NCI-H345 (cell line): ENCODE measurements at places on chromosomes 7 and 10.
A peak's percentile ranks its signal among the peaks of the same experiment; 100 is the strongest.

GRCh38 chr7:129317450-129317849 lies 92.6 kb downstream of the AHCYL2 start:
- DNase-seq = no peak

GRCh38 chr10:36538953-36539586 lies 586.3 kb upstream of the ANKRD30A start:
- no peak for DNase-seq

DNA sequence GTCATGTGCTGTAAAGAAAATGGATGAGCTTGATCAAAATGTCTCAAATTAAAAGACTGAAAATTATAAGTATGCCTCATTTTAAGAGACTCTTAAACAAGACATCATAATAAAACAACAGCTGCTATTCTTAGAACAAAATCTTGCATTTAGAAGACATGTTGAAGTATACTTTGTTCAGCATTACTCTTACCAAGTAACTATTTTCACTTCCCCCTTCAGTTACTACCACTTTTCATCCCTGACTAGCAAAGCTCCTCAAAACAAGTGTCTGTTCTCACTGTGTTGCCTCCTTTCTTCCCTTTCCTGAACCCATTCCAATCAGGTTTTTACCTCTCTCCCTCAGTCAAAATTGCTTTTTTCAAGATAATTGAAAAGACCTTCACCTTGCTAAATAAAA lies 31.6 kb downstream of the ELAPOR2 start:
- DNase-seq = no peak

GRCh38 chr10:124916098-124916584 lies 25.8 kb upstream of the ZRANB1 start:
- no peak for DNase-seq

DNA sequence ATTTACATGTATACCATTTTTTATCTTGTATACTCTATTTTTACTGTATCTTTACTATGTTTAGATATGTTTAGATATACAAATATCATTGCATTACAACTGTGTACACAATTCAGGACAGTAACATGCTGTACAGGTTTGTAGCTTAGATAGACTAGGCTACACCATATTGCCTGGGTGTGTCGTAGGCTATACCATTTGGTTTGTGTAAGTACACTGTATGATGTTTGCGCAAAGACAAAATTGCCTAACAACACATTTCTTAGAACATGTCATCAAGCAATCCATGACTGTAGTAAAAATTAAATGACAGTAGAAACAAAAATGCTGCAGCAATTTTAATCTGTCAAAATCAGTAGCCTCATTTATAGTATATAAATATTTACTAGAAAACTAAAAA lies 812.2 kb downstream of the GRM8 start:
- DNase-seq = no peak

- DNase-seq = no peak
Measured at GRCh38 chr7:11750191-11750590, 81.8 kb downstream of the THSD7A start.

- no peak for DNase-seq
Measured at GRCh38 chr7:37698276-37698675, 14.7 kb downstream of the GPR141 start.

DNA sequence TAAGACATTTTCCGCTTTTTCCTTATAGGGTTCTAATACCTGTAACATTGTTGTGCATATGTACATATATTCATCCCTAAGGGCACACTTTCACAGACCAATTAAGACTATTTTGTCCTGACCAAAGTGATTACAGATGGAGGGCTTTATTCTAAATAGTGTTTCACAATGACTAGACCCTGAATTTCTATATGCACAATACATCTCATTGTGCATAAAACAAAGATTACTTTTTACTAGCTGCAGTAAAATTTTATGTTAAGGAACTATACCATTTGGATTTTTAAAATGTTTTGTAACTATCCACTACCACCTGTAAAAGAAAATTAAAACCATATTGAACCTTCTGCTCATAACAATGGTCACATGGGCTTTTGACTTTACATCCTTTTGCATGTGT lies 87.8 kb downstream of the CTTNBP2 start:
- no peak for DNase-seq

- no peak for DNase-seq
Measured at GRCh38 chr7:51620706-51621105, 304.1 kb upstream of the COBL start.

GRCh38 chr10:102718220-102718619 lies 3.8 kb downstream of the SFXN2 start:
- no peak for DNase-seq

DNA sequence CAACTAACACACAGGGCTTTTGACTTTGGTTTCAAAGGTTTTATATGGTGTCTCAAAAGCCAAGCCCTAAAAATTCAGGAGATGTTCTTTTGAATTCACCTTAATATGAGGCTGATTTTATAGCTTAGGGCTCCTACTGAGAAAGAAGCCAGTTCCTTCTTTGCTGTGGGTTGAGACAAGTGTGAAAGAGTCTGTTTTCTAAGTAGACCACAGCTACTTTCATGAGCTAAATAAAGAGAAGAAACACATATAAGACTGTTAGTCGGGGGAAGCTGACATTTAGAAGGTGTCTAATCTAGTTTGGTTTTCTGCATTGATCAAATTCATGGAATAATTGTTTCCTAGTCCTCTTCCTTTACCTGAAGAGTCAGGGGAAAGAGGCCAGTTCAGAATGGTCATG lies 332.1 kb upstream of the CELF2 start:
- no peak for DNase-seq

- no peak for DNase-seq
Measured at GRCh38 chr10:116203661-116204060, 69.3 kb downstream of the GFRA1 start.

- no peak for DNase-seq
Measured at GRCh38 chr7:120675076-120675475, 182.9 kb downstream of the TSPAN12 start.

DNA sequence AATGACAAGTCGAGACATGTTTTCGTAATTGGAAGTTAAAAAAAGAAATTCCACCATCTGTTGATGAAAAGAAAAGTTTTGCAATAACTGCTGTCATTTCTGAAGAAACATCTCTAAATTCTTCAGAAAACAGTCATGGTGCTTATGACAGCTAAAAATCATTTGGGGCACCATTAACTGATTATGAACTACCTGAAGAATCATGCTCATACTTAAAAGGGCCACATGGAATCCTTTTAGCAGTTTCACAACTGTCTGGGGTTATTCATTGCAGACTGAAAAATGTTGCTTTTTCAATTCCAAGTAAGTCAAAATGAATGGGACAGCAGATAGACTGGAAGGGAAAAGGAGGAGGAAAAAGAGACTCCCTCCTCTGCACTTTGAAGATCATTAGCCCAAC lies 134.2 kb downstream of the CHN2 start:
- DNase-seq = no peak

GRCh38 chr7:83267141-83267631 lies 104.5 kb upstream of the PCLO start:
- DNase-seq = peak; percentile 4

DNA sequence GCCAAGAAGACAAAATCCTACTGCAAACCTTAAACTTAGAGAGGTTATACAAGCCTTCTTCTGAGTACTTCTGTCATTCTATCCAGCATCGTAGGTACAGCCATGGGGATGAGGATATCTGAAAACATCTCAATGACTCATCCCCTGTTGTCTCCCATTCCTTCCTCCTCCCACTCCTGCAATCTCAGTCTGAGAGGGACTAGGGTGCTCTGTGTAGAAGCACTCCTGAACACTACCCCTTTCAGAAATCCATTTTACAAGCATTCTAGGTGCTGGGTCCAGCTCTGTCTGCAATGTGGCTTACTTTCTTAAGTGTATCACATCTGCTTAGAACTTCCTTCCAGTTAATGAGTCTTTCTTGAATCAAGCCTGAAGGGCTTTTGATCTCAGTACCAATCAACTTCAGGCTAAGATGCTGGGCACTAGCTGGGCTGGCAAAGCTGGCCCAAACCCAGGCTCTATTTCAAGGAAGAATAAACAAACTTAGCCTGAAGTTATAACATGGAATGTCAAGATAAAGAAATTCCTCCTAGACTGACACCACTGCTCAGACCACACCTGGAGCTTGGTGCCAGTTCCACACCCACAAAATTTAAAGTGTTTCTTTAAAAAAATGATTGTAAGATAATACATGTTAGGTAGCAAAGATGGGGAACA lies 270.3 kb upstream of the AOAH start:
- no peak for DNase-seq

DNA sequence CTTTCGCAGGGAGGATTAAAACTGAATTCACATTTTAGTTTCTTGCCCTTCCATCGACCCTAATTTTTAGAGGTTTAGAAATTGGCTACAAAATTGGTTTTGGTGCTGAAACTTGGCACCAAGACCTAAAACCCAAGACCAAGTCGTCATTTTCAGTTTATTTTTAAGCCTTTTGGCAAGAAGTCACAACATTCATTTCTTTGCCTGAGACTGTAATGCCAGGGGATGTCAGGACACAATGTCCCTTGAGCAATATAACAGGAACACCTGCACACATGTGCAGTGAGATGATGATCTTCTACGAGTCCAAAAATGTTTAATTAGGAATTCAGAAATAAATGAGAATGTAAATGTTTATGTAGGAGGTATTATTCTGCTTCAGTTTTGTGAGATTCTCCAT lies 335.4 kb upstream of the ANKRD30A start:
- DNase-seq = no peak

DNA sequence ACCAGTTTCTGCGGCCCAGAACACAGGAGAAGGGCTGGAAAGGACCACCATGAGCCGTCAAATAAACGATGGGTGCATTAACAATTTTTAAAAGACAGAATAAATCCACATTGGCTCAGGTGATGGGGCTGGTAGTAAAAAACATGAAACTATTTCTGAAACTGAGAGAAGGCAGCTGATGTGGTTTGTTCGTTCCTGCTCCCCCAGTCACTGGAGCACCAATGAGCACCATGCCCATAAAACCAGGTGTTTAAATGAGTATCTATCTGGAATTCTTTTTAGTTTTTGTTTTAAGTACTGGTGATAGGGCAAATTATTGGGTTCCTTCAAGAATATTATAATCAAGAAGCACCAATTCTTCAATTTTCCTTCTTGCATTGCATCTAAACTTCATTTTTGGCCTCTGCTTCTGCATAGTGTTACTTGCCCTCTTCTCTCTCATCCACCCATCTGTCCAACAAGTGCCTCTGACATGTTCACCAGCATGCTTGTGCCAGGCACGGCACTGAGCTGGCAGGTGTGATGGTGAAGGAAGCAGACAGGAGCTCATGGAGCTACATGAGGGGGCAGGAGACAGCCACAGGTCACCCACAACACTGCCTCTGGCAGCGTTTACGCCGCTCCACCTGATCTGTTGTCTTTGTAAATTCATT lies 65.5 kb downstream of the LARP4B start:
- DNase-seq = no peak

DNA sequence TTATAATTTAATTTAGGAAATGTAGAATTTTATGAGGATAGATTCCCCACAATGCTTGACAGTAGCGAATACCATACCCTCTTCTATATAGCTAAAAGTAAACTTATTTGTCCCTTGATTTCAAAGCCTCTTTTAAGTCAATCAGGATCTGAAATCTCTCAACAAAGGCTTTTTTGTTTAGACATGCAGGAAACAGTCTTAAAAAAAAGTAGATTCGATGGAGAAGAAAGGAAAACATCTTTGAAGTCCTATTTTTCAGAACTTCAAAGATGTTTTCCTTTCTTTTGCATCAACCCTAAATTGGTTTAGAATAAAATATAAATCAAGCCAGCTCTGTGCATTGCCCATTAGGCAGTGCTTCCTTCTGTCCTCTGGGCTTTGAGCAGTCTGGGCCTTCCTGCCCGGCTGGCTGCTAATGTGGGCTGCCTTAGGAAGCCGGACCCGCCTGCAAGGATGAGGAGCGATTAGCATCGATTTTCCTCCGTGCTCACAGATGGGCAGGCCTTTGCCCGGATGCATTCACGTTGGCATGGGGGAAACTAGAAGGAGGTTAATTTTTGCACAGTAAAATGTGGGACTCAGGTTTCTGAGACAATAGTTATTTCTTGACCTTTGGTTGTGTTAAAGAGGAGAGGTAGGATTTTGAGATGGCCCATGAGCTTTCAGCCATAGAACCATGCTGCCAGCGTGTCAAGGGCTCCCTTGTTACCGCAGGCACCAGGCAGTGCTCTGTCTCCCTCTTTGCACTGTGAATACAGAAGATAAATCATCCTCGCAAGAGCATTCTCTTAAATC lies 15.5 kb downstream of the MSRB2 start:
- no peak for DNase-seq

GRCh38 chr7:117110480-117111315 lies 157.4 kb downstream of the ST7 start:
- DNase-seq = peak; percentile 7

GRCh38 chr7:35797311-35797710 lies 3.5 kb upstream of the SEPTIN7 start:
- no peak for DNase-seq

- DNase-seq = no peak
Measured at GRCh38 chr7:155813125-155813524, 862 bp upstream of the SHH start.

- DNase-seq = no peak
Measured at GRCh38 chr10:48284811-48285210, 10.3 kb upstream of the FRMPD2 start.

- no peak for DNase-seq
Measured at GRCh38 chr10:104323760-104324201, 14.5 kb downstream of the ITPRIP start.

DNA sequence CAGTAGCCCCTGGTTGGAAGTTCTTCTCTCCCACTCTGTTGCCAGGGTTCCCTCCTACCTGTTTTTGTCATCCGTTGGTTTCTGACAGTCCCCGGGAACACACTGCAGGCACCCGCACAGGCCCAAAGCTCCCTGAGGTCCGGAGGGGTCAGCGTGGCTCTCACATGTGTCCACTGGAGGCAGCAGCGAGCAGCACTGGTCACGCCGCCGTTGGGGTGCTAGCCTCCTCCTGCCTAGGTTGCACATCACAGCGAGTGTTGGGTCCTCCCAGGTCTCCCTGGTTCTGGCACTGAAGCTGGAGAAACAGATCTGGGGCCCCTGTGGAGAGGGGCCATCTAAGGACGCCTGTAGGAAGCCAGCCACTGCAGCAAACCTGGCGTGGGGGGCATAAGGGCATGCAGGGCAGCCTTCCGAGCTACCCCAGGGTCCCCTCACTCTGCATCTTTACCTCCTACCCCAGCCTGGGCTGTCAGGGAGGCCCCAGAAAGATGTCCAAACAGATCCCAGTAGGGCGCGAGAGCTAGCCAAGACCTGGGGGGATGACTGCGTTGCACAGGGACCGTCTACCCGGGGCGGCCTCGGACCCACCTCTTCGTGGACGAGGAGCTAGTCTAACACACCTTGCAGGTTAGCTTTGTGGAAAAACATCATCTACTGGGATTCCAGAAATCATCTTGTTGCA lies 28.9 kb downstream of the LRRC27 start:
- no peak for DNase-seq

DNA sequence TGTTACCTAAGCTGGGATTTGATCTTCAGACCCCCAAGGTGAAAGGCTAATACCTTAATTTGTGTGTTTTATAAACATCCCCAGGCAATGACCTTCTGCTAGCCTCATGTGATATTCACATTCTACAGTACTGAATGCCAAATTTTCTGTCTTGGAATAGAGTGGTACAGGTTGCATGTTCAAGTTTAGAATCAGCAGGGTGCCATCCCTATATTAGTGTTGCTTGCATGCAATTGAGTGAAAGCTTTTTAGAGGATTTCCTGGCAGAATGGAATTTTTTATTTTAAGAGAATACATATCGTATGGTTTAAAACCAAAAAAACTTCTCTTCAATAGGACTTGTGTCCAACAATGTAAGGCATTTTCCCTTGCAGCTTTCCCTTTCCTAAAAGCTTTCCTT lies 107.3 kb downstream of the LRMDA start:
- no peak for DNase-seq
